ENCODE measurements at places on chromosomes 6 and 20.
A peak's percentile ranks its signal among the peaks of the same experiment; 100 is the strongest.

GRCh38 chr6:20978151-20978614, 443.9 kb downstream of the CDKAL1 start:
- peak; percentile 83 for DNase-seq

DNA sequence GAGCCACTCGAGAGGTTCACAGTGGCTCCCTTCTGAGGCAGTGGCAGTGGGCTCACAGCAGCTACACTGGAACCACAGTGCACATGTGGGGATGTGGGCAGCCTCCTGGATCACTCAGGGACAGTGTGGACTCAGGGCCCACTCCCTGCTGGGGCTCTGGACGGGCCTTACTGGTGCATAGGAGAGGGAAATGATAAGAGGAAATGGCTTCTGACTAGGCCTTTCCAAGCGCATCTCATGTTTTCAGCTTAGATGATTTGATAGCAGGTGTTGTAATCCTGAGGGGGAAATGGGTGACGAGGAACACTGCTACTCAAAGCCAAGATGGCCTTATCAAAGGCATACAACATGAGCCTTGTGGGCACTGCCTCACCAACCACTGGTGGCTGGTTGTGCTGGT, 44.0 kb downstream of the PANK2 start:
- no peak for DNase-seq

DNA sequence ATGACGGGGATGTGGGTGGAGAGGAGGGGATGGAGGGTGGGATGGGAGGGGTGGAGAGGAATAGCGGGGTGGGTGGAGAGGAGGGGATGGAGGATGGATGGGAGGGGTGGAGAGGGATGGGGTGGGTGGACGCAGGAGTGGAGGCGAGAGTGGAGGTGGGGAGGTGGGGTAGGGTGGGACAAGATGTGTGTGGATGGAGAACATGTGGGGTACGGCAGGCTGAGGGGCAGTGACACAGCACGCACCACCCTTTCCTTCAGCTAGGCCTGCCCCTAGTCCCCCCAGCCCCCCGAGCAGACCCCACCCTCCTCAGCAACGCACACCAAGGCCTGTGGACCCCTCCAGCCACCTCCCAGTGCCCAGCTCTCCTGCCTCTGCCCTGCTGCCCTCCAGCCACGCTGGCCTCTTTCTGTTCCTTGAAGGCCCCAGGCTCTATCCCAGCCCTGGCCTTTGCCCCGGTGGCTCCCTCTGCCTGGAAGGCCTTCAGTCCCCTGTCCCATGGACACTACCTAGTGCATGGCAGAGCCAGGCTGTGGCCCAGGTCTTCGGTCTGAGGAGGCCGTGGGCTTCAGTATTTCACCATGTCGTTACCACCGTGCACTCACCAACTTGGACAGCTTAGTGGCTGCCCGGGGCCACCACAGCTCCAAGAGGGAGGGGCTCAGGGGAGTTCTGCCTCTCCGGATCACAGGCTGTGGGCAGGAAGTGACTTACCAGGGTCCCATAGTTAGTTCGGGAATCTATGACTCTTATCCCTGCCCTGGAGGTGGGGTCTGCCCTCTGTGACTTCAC, 78.4 kb upstream of the PMEPA1 start:
- no peak for DNase-seq

- DNase-seq: peak; percentile 10
These were observed 125.6 kb downstream of the CARMIL1 start for GRCh38 chr6:25404693-25405169.

GRCh38 chr6:126437205-126437604, 97.3 kb downstream of the CENPW start:
- DNase-seq: no peak

- DNase-seq: peak; percentile 95
These were observed 45.9 kb downstream of the RIPOR3 start for GRCh38 chr20:50645253-50646068.

All from GM23248 (cell line).